NCI-H2081 treated with DMSO at 0.1 percent for 48 hours (cell line): ENCODE measurements at places on chromosomes 5 and 9.

DNA sequence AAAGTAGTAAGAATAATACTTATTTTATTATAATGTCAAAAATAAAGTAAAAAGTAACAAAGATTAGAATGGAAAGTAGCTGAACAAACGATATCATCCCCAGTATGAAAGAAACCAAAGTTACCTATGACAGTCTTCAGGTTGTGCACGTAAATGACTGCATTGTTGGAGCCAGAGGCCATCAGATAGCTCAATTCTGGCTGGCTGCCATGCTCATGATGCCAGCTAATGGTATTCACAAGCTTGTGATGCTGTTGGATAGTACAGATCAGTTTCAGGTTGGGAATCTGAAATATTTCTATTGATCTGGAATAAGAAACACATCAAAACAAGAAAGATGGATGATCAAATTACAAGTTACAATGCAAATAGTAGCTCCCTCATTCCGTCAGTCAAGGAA is 21.1 kb downstream of the GEMIN5 start:
- DNase-seq, result no peak

DNA sequence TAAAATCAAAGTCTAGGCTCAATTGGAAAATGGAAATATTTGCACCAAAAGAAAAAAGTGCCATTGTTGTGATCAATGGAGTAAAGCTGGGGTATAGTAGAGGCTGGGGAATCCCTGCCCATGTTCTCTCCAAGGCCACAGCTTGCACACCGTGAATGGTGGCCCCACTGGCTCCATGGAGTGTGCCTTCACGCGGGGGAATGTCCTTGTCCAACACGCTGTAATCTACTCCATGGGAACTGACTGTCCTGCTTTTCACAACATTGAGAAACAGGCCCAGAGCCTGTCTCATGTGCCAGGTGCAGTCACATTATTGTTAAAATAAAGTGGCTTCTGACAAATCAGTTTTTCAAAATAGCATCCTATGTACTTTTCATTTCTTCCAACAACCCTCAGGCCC is 33.1 kb upstream of the ITGA2 start:
- no peak for DNase-seq

GRCh38 chr5:37771731-37772130 is 68.1 kb downstream of the GDNF start:
- DNase-seq, result no peak

DNA sequence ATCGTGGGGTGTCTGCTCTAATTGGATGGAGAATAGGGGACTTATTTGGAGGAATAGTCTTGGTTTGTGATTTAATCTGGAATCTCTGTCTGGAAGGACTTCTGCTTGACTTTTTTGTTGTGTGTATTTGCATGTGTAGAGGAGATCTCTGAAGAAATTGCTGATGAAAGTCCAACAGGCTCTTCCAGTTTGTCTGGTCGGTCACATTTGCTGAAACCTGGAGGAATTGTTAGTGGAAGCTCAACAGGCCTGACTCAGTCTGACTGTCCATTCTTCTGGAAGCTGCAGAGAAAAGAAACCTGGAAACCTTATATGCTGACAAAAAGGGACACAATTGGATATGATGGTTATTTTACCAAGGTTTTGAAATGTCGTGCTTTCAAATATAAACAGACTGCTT is 33.4 kb upstream of the TENT2 start:
- DNase-seq, result no peak

DNA sequence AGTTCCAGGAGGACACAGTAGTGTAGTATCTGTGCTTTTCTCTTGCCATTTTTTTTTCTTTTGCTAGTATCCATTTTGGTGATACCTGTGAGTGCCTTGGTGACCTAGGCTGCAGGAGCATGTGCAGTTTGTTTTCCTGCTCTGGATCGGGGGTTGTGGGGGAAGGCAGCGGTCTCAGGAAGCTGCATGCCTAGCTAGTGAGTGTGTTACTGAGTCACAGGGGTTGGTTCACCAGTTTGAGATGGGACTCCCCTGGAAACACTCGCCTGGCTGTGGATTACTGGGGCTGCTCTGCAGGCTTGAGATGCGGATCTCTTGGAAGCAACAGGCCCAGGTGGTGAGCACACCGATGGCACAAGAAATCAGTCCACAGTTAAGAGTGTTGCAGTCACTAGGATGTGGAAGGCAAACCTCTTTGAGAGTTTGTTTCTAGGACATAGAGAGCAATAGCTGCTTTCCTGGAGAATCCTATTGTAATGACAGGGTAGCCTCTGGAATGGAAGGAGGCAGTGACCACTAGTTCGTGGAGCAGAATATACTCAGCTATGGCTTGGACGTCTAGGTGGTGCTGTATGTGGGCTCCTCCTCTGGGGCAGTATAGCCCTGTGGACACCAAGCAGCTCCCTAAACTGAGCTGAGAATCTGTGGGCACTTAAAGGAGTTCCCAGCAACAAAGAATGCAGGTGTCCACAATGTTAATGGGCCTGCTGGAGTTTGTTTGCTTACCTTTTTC is 20.0 kb upstream of the SPATA31E1 start:
- no peak for DNase-seq

DNA sequence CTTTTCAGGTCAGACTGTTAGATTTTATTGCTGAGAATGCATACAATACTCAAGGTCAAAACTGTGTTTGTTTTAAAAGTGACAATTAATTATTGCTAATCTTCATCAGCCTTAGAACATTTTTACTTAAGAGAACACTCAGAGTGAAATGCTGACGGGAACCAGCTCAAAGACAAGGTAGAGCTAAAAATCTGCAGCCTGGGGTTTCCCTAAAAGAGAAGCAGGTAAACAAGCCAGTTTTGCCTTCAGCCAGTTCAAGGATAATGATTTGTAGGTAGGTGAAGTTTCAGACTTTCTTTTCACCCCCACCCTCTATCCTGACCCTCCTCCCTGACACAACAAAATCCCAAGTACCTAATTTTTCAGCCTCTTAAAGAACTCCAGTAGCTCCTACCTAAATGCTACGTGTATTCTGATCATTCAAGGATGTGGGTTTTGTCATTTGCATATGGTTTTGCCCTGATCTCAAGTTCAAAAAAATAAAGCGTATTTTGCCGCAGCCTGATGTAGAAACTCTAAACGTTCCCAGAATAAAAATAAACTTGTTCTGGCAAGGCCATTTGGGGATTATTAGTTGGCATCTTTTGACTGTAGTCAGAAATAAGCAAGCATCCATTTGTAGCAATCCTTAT is 407.2 kb downstream of the EFNA5 start:
- DNase-seq, result no peak

DNA sequence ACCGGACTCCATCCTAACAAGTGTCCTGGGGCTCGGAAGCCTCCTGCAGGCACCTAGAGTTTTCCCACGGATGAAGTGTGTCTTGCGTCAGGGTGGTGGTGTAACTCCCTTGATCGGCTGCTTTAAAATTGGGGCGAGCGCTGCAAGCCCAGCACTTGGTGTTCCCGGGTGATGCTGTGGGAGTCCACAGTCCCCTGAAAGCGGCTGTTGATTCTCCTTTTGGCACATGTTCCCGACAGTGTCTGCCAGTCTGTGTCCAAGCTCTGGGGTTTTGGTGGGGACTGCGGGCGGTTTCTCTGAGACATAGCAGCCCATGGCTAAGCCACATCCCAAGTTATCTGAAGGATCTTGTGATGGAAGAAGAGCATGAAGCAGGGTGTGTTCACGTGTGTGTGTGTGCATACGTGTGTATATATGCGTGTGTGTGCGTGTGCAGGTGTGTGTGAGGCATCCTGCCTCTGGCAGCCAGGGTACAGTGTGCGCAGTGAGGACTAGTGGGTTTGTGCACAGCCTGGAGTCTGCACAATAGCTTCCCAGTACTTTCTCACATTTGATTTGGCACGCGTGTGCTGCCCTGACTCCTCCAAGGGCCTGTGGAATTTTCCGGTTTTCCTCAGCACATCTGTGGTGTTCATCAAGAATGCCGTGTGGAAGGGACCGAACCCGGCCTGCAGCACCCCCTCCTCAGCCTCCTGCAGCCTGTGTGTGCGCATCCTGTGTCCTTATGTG is 16.9 kb downstream of the SLC25A48 start:
- DNase-seq, result no peak

- DNase-seq, result no peak
Observed at GRCh38 chr5:101482931-101483330, 579.8 kb upstream of the ST8SIA4 start.

DNA sequence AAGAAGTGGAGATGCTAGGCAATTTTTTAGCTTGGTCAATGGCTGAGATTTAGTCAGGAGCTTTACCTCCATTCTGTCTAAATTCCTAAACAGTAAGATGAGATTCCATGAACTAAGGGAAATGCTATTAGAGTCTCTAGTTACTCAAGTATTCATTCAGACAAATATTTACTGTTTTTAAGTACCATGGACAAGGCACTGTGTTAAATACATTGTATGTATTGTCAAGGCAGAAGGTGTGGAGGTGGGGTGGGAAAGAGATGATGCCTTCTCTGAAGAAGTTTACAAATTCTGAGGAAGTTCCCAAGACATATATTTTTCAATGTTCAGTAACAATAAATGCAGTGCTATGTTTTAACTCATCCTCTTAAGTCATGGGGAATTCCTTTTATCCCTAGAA is 459.9 kb upstream of the NMUR2 start:
- no peak for DNase-seq

- DNase-seq, result no peak
Observed at GRCh38 chr5:139593716-139594319, 32.7 kb downstream of the UBE2D2 start.

DNA sequence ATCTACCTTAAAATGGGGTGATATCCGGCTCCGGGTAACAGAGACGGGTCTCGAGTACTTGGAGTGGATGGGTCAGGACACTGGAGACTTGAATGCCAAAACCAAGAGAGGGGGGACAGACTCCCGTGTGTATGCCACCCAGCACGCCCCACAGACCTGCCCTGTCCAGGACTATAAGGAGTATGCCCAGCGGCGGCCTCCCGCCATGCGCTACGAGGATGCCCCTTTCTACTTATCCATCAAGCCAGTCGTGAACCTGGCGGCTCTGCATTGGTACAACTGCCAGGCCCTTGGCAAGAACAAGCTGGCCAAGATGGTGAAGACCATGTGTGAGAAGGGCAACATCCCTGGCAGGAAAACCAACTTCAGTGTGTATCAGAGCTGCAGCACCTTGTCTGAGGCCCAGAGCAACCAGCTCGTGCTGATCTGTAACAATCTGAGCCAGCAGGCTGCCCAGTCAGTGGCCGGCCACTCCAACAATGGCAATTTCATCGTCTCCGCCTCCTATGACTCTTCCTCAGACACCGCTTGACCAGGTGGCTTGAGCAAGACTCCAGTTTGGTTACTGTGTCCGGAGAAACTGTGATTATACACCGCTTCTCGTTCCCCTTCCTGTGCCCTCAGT is 99.4 kb downstream of the INIP start:
- DNase-seq, result no peak

- no peak for DNase-seq
Observed at GRCh38 chr9:134046894-134047681, 20.7 kb downstream of the BRD3 start.

GRCh38 chr5:94254214-94254613 is 364.2 kb downstream of the KIAA0825 start:
- DNase-seq, result no peak

DNA sequence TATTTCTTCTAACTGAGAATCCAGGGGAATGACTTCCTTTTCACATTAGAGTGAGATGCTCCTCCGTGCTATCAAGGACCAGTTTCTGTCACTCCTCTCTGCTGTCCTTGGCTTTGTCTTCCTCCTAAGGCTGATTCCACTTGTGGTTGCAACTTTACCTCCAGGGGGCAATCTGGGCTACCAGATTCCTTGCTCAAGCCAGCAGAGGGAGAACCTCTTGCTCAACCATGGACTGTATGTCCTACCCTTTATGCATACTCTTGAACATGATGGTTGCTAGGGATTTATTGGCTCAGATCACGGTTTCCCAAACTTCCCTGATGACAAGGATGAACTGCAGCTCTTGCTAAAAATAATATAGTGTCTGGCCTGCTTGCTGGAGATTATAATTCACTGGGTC is 24.0 kb downstream of the NNT start:
- peak; percentile 26 for DNase-seq

GRCh38 chr5:139760066-139761056 is 35.2 kb upstream of the PSD2 start:
- no peak for DNase-seq

- DNase-seq, result no peak
Observed at GRCh38 chr5:73321757-73322436, 126.7 kb downstream of the FOXD1 start.

DNA sequence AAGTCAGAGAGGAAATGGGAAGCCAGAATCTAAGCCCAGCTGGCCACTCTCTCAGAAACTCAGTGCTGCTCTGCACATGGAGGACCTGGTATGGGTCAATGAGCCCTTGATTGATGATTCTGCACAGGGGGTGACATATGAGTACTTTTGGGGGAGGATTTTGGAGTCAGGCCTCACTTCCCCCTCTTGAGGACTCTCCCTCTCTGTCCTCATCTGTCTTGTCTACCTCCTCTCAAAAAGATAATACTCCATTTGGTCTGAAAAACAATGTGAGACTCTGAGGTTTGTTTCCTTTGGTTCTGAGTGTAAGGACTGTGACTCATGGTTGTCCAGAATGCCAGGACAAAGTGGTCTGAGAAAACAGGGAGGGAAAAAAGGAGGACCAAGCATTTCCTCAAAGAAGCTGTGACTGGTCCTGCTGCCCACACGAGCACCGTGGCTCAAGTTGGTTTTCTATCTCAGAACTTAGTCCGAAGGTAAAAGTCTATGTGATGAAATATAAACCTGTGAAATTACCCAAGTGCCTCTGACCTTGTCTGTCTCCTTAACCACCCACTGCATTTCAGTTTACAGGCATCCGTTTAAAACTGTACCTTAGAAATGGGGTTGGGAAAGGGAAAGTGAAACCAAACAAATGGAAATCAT is 11.1 kb downstream of the TTC39B start:
- DNase-seq, result no peak

GRCh38 chr9:124137944-124138335 is 119.8 kb upstream of the NEK6 start:
- no peak for DNase-seq

DNA sequence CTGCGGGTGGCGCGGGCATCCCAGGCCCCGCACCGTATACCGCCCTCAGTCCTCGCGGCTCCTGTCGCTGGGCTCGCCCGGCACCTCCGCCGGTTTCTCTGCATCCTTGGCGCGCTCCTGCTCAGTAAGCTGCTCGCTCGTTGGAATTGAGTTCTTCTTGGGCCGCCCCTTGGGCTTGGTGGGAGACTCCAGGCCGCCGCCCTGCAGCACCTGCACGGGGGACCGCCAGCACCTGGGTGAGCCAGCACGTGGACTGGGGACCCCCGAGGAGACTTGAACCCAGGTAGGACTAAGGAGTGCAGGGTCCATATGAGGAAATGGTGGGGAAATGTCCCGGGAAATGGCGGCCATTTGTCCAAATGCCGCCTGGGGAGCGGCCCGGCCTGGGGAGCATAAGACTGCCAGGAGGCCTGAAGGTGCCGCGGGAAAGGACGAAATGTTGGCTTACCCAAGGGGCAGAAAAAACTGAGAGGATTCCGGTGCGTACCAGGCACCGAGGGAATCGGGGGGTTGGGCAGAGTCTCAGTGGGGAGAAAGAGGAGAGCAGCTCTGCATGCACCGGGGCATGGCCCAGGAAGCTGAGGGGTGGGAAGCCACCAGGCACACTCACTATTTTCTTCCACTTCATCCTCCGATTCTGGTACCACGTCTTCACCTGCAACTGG is 2.9 kb downstream of the BARX1 start:
- no peak for DNase-seq

- DNase-seq, result no peak
Observed at GRCh38 chr5:113050721-113051382, 74.3 kb downstream of the DCP2 start.
